ENCODE measurements at places on chromosomes 5 and 9. TPM values are rescaled to one million over a fixed set of nuclear protein-coding genes. Genes with fewer than 3 reads are reported as not detected.

DNA sequence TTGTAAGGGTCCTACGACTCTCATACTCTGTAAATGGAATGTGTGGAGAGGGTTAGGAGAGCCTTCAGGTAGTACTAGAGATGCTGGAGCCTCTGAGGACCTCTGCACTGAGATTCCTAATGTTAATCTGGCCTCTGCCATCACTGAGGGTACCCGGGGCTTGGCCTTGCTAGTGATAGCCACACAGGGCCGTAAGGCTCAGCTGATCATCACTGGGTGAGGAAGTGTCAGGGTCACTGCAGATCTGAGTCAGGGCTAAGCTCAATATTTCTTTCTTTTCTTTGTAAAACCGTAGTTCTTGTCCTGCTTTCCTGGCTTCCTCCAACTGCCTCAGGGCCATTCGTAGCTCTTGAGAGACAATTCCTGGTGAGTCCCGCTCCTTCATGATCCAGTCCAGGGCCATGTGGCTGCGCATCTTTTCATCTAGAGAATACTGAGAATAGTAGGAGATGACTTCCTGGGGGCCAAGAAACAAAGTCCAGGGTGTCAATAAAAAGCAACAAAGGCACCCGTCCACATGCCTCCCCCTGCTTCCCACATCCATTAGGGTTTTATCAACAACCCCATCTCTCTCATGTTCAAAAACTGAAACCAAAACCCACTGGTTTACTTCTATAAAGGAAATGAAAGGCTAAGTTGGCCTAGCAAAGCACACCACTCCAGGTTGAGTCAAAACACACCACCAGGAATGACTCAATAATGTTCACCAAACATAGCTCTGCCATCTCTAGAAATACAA lies 47.7 kb downstream of the LIX1 start:
- no peak for DNase-seq

- DNase-seq: no peak
Observed at GRCh38 chr5:10057356-10057755, 192.3 kb downstream of the ATPSCKMT start.

Gene CD274
- 0.62 TPM for total RNA-seq

Gene CCDC180
- 8.1 TPM for total RNA-seq

GRCh38 chr5:151262532-151262931 lies 9.5 kb downstream of the GM2A start:
- DNase-seq: no peak

DNA sequence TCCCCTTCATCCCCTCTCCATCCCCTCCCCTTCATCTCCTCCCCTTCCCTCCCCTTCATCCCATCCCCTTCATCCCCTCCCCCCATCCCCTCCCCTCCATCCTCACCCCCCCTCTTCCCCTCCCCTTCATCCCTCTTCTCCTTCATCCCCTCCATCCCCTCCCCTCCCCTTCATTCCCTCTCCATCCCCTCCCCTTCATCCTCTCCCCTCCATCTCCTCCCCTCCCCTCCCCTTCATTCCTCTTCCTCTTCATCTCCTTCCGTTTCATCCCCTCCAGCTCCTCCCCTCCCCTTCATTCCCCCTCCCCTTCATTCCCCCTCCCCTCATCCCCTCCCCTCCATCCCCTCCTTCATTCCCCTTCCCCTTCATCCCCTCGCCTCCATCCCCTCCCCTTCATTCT lies 40.1 kb downstream of the TARS1 start:
- no peak for DNase-seq

DNA sequence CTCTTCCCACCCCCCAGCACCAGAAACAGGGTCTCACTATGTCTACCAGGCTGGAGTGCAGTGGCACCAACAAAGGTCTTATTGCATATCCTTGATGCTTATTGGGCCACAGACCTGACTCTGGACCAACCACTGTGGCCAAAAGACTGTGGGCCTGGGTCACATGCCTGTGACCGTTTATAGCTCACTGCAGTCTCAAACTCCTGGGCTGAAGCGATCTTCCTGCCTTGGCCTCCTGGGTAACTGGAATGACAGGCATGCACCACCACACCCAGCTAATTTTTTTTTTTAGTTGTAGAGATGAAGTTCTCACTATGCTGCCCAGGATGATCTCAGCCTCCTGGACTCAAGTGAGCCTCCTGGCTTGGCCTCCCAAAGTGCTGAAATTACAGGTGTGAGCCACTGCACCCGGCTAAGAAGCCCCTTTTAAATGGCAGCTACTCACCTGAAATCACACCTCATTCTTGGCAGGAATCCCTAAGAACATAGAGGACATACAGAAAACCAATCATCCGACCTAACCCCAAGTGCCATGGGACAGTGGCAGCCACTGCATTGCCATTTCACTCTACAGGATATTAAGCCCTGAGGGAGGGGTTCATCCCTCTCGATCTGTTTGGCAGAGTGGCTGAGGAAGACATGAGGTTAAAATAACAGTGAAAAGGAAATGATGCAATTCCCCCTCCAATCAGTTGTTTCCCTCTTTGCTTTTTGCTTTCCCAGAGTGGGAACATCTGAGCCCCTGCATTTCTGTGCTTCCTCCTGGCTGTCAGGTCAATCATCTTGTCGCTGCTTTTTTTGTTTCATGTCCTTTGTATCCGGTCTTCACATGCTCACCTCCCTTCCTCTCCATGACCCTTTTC lies 74.6 kb downstream of the LRRC70 start:
- no peak for DNase-seq

DNA sequence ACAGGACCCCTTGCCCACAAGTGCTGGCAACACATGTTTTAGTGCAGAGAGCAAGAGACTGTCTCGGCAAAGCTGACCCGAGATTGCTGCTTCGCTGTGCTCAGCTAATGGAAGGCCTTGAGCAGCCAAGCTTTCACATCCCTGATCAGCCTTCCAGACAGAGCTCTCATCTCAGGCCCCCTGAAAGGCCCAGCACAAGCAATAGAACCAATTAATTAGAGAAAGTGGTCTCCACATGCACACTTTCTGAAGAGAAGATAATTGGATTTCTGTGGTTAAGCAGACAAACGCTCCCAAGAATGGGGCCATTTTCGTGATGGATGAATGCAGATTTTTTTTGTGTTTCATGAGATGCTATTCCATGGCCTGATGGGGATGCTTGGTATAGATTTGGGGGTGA lies 174.9 kb downstream of the NSG2 start:
- DNase-seq: no peak

Gene BTNL8
- not detected for total RNA-seq

DNA sequence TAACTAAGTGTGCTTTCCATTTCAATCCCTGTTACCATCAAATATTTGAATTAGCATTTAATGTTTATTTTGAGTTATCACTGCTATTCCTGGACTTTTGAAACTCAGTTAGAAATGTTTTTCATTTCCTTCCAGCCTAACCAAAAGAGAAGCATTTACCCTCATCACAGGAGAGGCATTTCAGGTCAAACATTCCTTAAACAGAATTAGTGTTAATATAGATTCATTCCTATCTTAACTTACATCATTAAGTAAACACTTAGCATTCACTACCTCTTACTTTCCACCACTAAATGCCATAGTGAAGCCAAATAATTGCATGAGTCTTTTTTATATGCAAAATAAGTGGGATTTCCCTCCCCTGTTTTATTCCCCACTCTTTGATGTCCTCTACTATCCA lies 136.6 kb upstream of the OR13F1 start:
- DNase-seq: no peak

GRCh38 chr5:133285583-133286021 lies 233.8 kb downstream of the HSPA4 start:
- no peak for DNase-seq

GRCh38 chr9:86669422-86669821 lies 277.9 kb downstream of the GAS1 start:
- no peak for DNase-seq

- DNase-seq: no peak
Observed at GRCh38 chr5:73284220-73284795, 111.3 kb downstream of the TMEM174 start.

GRCh38 chr5:52800394-52801213 lies 12.9 kb downstream of the ITGA1 start:
- DNase-seq: no peak

Gene TMOD1
- 22.8 TPM for total RNA-seq

Gene INSL4
- not detected for total RNA-seq

Measured in occipital lobe (tissue), 3 donors.